Suppressor macrophage treated with lipopolysaccharide for 1 hour (primary cell): ENCODE measurements at places on chromosomes 1 and 21.
A peak's percentile ranks its signal among the peaks of the same experiment; 100 is the strongest.

- DNase-seq = no peak
These were observed 17.1 kb upstream of the A3GALT2 start for GRCh38 chr1:33338048-33338439.

- DNase-seq = peak; percentile 46
These were observed 165.8 kb upstream of the HMCN1 start for GRCh38 chr1:185568155-185569123.

- no peak for DNase-seq
These were observed 645.6 kb downstream of the RWDD3 start for GRCh38 chr1:95879498-95880050.

- DNase-seq = no peak
These were observed 327.8 kb upstream of the FMN2 start for GRCh38 chr1:239763850-239764249.

GRCh38 chr21:25342816-25343215 lies 264.5 kb downstream of the MRPL39 start:
- DNase-seq = no peak

GRCh38 chr1:162639718-162640117 lies 7.5 kb downstream of the DDR2 start:
- no peak for DNase-seq

DNA sequence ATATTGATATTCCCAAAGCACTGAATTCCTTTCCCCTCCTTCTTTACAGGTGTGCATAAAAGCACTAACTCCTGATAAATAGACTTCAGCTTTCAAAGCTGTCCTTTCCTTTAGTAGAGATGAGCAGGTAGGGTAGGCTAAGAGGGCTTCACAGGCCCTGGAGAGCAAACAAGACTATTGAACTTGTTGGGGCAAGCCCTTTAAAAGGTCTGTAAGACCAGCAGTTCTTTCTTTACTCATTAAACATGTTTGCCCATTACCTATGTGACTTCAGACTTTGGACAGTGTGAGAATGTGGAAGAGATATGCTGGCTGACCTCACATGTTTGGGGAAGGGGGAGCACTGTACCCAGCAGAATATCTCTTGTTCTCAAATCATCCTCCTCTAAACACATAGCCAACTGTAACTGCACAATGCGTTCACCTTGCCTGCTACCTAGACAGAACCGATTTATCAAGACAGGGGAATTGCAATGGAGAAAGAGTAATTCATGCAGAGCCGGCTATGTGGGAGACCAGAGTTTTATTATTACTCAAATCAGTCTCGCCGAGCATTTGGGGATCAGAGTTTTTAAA lies 27.1 kb upstream of the HAO2 start:
- DNase-seq = no peak

GRCh38 chr1:114670083-114671010 lies 498 bp upstream of the DENND2C start:
- DNase-seq = peak; percentile 91

- DNase-seq = no peak
These were observed 5.0 kb downstream of the TTC39A start for GRCh38 chr1:51325391-51325790.

GRCh38 chr1:150156868-150157603 lies 7.3 kb downstream of the PLEKHO1 start:
- no peak for DNase-seq

DNA sequence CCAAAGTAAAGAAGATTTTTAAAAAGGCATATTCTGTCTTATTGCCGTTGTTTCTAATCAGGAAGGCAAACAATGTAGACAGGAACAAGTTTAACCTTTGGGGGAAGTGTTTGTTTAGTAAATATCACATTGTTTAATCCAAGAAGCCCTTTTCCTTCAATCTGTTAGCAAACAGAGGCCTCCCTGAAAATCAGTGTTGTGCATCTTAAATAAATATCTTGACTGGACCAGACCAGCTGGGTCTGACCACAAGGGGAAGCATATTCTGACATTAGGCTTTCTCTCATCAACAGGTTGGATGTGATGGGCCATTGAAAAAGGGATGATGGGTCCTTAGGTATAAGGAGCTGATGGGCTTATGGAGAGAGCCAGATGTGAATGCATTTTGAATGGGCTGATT lies 81.8 kb upstream of the SGIP1 start:
- DNase-seq = no peak

GRCh38 chr1:164857439-164857838 lies 298.5 kb downstream of the PBX1 start:
- DNase-seq = no peak

DNA sequence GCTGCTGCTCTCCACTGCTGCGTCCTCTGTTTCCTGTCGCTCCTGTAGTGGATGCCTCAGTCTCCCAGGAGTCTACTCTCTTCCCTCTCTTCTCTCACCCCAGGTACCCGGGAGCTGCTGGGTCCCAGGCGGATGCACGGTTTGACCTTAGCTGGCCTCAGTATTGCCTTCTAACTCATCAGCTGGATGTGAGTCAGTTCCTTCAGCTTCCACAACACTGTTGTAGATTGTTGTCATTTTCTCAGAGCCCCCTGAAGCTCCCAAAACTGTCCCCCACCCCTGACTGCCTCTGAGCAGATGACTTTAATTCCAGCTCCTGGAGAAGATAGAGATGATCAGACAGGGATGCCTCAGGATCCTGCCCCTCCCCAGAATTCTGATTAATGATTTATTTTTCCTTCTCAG lies 7.2 kb downstream of the CNIH3 start:
- DNase-seq = no peak

- DNase-seq = no peak
These were observed 683.2 kb upstream of the NCAM2 start for GRCh38 chr21:20315042-20315441.

DNA sequence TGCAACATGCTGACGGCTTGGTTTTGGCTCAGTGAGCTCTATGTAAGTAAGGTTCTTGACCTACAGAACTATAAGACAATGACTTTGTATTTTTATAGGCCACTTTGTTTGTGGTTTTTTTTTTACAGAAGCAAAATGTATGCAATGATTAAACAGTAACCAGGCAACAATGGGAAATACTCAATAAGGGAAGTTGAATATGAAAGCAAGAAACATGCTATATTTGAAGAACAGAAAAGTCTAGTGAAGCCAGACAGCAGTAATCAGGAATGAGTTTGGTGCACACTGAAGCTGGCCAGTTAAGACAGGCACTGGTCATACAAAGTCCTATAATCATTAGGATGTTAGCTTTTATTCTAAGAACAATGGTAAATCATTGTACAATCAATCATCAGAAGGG lies 1926.8 kb downstream of the NCAM2 start:
- DNase-seq = no peak

DNA sequence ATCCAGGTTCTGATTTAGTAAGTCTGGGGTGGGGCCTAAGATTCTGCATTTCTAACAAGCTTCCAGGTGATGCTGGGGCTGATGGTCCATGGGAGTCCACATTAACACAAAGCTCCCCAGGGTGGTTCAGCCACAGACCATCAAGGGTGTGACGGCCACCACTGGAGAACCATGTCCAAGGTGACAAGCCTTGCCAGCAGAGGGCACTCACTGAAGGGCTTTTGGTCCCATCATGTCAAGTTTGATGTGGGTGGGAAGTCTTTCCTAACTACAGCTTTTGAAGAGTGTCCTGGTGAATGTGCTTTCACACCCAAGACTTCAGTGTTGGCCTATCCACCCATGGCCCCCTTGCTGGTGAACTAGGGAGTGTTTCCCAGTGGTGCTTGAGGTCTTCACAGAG lies 67.1 kb downstream of the UBE2T start:
- peak; percentile 62 for DNase-seq

DNA sequence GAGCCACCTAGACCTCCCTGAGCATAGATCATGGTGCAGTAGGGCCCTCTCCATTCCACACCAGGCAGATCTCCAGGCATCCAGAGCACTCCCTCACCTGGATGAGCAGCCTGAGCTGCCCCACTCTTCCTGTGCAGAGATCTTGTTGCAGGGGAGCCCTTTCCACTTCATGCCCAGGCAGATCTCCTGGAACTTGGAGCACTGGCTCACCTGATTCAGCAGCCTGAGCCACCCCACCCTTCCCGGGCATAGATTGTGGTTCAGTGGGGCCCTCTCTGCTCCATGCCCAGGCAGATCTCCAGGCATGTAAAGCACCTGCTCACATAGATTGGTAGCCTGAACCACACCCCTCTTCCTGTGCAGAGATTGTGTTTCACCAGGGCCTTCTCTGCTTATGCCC lies 78.0 kb downstream of the SEC16B start:
- DNase-seq = no peak

GRCh38 chr1:91501523-91501851 lies 836 bp downstream of the CDC7 start:
- DNase-seq = peak; percentile 24

DNA sequence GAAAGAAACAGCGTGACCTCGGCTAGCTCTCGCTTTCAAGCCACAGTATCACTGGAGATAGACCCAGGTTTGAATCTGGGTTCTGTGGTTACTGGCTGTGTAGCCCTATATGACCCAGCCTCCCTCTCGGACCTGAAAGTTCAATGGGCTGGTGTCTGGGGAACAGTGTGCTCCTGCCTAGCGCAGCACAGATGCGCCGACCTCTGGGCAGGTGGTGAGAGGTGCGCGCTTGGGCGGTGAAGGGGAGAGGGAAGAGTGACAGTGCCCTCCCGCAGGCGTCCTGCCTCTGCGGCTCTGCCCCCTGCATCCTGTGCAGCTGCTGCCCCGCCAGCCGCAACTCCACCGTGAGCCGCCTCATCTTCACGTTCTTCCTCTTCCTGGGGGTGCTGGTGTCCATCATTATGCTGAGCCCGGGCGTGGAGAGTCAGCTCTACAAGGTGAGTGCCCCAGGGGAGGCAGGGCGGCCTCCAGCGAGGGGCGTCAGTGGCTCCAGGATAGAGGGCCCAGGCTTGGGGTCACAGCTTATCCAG lies 10.5 kb downstream of the SERINC2 start:
- no peak for DNase-seq

DNA sequence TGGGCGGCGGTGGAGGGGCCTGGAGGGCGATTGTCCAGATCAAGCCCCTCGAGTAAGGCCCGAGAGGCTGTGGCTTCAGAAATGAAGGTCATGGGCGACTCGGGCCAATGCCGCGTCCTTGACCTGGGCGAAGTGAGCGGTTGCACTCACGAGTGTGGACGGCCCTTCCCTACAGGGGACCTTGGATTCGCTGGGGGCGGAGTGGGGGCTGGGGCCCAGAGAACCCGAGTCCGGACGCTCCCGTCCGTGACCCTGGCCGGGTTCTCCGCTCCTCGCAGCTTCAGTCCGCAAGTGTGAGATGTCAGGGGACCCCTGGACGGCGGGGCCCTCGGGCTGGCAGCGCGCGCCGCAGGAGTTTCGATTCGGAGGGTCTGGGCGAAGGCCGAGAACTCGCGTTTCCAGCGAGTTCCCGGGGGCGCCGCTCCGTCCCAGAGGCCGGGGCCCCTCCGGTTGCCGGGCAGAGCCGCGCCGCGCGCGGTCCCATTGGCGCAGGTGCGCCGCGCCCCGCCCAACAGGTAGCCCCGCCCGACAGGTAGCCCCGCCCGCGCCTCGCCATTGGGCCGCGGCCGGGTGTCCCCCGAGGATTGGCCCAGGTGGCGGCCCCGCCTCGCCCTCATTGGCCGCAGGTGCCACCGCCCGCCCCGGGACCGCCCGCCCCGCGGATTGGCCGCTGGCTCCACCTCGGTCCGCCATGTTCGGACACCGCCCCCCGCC lies at the start of gene PRKCZ:
Gene PRKCZ (plus strand): TSS at position 694 of the 714 bp plus-strand sequence. CDS start 220 bp downstream, outside the sequence.
- DNase-seq = peak; percentile 65

- no peak for DNase-seq
These were observed 40.2 kb upstream of the C1orf53 start for GRCh38 chr1:197862221-197862620.

- DNase-seq = no peak
These were observed 8.5 kb downstream of the AZIN2 start for GRCh38 chr1:33089457-33089856.

DNA sequence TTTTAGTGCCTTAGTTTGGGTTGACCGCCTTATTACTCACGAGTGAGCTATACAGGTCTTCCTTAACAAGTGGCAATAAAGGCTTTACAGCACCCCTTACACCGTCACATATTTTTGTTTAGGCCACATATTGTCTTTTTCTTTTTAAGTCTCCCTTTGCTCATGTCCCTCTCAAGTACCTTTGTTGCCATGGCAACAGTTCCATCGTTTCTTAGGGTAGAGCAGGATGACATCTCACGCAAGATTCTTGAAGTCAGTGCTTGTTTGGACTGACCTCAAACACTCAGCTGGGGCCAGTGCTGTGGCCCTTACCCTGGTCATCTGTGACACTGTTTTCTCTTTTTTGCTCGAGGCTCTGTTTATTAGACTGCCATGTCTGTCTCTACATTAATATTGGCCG lies 69.8 kb downstream of the PBX1 start:
- no peak for DNase-seq

DNA sequence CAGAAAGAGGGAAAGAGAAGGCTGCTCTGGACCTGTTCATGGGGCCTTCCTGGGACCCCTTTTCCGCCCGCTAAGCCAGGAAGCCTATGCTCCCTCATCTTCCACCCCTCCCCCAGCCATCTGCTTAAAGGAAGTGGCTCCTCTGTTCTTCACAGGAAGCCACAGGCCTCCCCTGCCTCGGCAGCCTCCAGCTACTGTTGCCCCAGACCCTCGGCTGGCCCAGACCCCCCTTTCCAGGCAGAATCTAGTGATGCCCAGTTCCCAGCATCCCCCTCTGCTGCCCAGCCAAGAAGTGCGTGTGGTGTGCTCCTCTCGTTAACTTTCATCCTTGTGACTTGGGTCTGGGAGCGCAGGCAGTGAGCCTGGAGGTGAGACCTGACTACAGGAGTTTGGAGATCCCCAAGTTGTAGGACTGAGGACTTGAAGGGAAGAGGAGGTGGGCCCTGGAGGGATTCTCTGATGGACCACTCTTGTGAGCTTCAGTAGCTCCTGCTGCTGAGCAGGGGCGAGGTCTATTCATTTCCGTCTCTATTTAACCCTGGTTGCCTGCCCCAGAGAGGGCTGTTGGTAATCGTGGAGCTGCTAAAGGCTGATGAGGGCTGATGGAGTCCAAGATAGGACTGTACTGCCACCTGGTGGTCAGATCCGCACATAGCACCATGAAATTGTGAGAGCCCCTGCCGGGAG lies 9.1 kb downstream of the IFI6 start:
- DNase-seq = peak; percentile 86

DNA sequence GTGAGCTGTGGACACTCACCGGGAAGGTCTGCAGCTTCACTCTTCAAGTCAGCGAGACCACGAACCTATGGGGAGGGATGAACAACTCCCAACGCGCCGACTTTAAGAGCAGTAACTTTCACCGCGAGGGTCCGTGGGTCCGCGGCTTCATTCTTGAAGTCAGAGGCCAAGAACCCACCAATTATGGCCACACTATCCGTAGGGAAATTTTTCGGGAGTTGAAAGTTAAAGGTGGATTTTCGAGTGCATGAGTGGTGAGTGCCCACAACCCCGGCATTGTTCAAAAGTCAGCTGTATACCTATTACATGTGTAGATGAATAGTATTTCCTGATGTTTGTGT lies 19.7 kb downstream of the EXOC8 start:
- DNase-seq = no peak

- DNase-seq = no peak
These were observed 114.6 kb downstream of the AKT3 start for GRCh38 chr1:243735457-243735856.

- DNase-seq = peak; percentile 93
These were observed 826 bp downstream of the LAPTM5 start for GRCh38 chr1:30756545-30757351.

DNA sequence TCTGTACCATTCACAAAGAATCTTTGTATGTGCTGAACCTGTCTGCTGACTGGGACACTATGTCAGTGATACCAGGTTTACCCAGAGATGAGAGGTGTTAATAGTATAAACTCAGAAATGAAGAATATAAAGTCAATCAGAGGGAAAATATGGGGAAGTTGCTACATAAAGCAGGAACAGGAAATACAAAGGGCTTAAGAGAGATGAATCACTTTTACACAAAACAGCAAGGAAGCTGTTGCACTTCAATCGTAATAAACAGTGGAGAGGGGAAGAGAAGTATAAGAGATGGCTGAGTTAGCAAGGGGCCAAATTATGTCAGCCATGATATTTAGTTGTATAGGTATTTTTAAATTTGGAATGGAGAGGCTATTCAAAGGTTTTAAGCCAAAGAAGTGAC lies 890.2 kb upstream of the NCAM2 start:
- DNase-seq = peak; percentile 1
